CD4-positive, CD25-positive, alpha-beta regulatory T cell (primary cell): ENCODE measurements at places on chromosomes 4 and X.

DNA sequence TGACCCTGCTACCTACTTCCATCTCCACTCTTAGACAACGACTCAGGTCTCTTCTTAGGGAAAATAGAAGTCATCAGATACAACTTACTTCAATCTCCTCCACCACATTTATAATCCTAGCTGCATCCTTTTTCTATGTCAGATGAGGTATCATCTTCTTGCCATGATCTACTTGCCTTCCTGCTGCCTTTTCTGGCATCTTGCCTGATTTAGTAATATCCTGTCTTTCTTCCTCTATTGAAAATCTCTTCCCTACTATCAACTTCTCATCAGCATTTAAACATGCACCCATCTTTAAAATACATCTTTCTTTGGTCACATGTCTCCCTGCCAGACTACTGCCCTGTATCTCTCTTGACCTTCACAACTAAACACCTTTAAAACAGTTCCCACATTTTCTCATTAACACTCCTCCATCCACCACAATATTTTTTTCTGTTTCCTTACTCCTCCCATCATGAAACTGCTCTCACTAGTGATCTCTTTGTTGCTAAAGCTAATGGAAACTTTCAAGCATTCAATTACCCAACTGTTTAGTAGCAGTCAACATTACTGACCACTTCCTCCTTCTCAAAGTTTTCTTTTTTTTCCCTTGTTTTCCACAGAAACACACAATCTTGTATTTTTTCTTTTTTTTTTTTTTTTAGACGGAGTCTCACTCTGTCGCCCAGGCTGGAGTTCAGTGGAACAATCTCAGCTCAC lies 100.8 kb upstream of the CXorf66 start:
- DNase-seq, result no peak

DNA sequence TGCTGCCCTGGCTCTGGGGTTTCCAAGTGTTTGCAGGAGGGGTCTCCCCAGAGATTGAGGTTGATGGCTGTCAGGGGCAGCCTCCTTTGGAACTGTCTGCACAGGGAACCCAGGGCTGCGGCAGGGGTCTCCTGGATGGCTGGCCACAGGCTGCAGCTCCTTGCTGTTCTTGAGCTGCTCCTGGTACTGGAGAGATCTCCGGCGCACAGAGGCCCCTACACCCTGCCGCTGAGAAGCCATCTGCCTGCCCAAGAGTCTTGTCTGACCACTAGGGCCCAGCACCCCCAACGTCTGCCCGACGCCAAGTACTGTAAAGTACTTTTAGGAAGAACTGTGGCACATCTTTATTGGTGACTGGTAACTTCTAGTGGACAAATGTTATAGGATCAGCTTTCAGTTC lies 13.5 kb downstream of the STIM2 start:
- no peak for DNase-seq

DNA sequence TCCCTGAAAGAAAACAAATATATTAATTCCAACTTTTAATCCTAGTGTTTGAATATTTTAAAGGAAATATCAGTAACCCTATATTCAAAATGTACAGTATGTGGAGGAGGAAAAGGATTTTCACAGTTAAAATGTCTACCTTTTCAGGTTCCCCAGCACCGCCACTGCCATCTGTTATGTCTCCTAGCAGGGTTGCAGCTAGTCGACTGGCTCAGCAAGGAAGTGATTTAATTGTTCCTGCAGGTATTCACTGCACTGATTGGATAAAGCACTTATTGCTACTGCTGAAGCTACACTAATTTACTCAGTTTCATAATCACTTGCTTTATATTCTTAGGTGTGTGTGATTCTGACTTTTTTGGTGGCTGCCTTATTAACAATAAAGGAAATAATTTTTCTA lies 65.5 kb upstream of the FHDC1 start:
- DNase-seq, result no peak

DNA sequence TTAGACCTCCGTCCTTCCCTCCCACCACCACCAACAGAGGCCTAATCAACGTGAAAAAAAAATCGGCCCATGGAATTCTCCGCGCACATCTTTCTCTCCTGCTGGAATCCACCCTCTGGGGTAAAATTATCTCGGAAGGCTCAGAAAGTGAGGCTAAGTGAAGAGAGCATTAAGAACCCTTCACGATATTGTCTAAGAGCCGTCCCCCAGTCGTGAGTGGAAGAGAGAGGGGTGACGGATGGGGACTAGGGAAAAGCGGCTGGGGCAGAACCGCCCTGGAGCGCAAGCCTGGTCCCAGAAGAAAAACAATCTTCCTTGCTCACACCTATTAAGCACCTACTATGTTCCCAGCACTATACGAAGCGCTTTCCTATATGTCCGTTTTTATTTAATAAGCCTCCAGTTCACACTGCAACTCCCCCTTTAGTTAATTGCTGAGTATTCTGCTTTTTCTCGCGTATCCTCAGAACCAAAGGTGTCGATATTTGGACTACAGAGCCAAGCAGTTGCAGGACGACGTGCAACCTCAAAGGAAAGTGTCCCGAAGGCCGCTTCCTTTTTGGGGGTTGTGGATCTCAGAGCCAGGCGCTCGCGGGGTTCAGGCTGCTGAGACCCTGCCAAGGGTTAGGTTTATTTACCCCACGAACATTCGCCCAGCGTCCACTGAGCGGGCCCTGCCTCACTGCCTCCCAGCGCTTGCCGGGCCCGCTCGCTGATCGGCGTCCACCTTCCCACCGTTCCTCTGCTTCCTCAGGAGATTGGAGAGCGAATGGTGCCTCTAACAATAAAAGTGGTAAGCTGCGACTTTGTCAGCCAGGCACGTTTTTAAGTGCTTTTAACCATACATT lies 889 bp downstream of the MGARP start:
- no peak for DNase-seq

DNA sequence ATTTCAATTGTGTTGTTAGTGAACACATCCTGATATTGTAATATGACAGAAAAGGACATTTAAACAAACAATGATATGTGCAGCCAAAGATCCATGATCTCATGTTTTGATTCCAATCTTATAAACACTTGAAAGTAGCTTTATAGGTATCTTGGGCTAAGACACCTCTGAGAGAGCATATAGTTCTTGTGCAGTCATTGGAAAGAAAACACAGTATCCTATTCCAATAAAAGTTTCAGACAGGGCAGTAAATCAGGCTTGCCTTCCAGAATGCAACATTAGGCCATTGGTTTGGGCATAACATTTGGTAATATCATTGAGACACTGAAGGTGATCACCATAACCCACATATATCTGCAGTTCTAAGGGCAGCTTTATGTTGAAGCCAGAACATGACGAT lies 188.3 kb upstream of the HCCS start:
- no peak for DNase-seq

DNA sequence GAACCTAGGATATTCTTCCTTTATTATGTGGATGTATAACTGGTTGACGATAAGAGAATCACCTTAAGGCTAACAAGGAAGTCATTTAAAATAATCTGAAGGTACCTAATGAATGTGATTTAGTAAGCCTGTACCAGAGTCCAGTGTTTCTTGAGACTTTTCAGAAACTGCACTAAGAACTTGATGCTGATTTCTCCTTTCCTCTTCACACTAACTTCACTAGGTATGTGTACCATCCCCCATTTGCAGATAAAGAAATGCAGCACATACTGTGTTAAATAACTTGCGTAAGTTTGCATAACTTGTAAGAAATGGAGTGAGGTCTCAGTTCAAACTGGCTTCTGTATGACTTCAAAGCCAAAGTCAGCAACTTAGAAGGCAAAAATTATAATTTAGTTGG lies 63.3 kb downstream of the ELOVL6 start:
- DNase-seq, result no peak

GRCh38 chrX:16993791-16994318 lies 47.4 kb downstream of the REPS2 start:
- DNase-seq, result no peak

GRCh38 chr4:169246957-169247396 lies 23.8 kb downstream of the SH3RF1 start:
- DNase-seq, result no peak

DNA sequence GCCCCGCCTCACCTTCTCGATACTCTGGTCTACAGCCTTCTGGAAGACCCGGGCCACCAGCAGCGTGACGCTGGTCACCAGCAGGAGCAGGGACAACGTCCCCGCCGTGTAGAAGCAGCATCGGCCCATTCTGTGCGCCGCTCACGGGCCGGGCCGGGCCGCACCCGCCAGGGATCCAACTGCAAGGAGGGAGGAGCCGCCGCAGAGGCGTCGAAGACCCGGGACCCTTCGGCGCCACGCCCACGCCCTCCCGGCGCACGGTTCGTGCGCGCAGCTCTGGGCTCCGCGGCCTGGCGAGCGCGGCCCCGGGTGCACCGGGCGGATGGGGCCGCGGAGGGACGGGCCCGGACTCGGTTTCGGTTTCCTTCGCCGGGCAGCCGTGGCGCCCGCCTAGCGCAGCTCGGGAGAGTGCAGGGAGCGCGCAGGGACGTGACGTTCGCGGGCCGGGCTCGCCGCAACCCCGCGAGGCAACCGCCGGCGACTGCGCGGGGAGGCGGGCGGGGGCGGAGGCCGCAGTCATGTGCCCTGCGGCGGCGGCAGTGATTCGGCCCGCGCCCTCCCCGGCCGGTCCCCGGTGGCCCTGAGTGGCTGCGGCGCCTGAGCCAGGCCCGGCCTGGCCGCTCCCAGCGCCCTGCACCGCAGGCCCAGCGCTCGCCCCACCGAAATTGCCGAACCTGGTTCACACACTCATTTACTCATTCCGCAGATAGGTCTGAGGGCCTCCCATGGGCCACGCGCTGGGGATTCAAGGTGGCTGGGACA lies at the start of gene SCARB2:
Gene SCARB2 (minus strand): TSS at position 410 of the 762 bp plus-strand sequence. CDS start 281 bp downstream, at position 129.
- peak; percentile 82 for DNase-seq

- DNase-seq, result no peak
Measured at GRCh38 chrX:118562582-118563164, 67.1 kb downstream of the DOCK11 start.

DNA sequence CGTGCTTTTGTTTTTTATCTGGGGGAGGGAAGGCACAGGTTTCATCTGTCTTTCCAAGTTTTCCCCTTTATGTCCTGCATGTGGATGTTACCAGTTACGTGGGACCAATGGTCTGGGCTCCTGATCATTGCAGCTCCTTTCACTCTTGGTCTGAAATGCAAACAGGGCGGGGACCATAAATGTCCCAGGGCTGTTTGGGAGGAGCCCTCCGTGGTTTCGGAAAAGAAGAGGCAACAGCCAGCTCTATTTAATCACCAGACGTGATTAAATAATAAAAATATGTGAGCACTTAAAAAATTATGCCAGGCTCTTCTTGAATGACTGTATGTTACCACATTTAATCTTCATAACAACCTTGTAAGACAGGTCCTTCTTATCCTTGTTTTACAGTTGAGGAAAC lies 30.8 kb upstream of the C1GALT1C1 start:
- DNase-seq, result no peak

DNA sequence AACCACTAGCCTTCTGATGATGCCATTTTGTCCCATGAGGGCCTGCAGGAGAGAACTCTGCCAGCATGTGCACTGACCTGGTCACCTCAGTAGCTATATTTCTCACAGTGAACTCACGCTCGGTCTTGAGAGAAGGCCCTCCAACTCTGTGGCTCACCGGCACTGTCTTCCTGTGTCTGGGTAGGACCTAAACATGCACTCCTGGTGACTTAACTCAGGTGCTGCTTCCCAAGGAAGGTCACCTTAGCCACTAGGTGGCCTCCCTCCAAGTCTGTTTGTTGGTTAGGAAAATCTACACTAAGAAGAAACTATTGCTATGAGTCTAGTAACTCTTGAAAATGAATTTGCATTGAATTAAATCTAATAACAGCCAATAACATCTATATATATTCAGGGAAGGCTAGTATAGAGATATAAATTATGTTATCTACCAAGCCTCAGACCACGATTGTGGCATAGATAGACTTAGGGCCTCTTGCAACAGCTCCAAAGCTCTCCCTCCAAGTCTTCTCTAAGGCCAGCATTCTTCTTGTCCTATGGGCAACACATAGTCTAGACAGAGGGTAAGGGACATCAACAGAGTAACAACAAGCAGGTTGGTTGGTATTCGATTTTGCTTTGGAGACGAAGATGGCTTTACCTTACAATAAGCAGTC lies 24.7 kb downstream of the TLR10 start:
- DNase-seq, result peak; percentile 54

DNA sequence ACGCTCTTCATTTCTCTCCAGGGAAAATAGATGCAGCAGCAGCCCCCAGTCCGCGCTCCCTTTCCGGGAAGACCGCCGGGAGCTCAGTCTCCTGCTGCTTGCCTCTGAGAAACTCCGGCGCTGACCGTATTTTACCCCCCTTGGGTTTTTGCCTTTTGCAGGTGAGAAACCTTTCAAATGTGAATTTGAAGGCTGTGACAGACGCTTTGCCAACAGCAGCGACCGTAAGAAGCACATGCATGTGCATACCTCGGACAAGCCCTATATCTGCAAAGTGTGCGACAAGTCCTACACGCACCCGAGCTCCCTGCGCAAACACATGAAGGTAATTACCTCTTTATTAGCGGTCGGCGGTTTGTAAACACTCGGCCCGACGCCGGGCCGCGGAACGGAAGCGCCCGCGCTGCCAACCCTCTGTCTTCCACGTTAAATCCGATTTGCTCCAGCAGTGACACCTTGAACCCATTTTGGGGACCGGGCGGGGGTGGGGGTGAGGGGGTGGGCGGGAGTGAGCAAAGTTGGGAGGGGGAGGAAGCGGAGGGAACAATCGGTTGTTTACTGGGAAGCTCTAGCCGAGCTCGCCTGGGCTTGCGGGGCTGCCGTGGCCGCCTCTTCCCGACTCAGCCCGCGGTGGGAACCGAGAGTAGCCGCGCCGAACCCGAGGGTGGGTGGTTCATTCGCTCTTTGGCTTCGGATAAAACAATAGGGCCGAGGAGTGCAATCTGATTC lies 3.0 kb downstream of the ZIC3 start:
- DNase-seq, result no peak

DNA sequence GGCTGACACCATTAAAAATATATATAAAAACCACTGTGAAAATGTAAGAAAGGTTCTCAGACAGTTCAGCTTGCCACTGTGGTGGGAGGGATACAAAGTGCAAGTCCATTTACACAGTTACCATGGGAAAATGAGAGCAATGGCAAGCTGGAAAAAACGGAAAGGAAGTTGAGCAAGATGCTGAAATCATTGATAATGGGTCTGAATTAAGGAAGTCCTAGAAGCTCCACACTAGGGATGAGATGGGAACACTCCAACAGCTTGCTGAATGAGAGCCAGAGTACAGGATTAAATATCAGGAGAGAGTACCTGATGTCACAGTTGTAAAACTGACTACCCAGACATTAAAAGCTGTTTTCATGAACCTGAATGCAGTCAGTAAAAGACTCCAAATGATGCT lies 218.6 kb downstream of the PRDM5 start:
- no peak for DNase-seq

DNA sequence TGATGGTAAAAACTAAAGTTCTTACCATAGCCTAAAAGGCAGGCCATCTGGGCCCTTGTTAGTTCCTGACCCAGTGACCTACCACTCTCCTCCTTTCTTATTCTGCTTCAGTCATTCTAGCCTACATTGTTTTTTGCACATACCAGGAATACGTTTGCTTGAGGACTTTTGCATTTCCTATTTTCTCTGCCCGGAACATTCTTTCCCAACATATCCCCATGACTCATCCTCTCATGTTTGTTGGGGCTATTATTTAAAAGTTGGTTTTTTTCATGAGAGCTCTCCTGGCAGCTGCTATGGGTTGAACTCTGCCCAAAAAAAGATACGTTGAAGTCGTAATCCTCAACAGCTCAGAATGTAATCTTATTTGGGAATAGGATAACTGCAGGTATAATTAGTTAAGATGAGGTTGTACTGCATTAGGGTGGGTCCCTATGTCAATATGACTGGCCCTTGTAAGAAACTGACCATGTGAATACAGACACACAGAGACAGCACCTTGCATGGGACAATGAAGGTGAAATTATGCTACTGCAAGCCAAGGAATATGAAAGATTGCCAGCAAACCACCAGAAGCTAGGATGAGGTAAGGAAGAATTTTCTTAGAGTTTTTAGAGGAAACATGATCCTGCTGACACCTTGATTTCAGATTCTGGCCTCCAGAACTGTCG lies 138.3 kb upstream of the PDHA2 start:
- no peak for DNase-seq
